ENCODE measurements at places on chromosomes 4 and X.

GRCh38 chr4:26062215-26062614, 148.2 kb downstream of the SMIM20 start:
- DNase-seq: no peak

DNA sequence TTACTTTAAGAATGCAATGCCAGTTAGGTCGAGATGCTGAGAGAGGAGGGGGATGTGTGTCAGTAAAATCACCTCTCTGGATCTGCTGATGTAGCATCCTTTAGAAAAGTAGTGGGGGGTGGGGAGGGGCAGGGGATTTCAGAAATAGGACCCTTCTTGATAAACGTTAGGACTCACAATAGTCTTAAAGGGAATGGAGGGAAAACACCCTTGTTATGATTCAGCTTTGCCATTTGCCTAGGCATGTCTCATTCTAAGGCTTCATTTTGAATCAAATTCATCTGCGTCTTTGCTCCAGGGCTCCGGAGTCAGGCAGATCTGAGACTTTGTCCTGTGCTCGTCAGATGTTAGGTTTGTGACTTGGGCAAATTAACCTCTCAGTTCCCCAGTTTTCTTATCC, 879 bp downstream of the SH2D1A start:
- peak; percentile 28 for DNase-seq

DNA sequence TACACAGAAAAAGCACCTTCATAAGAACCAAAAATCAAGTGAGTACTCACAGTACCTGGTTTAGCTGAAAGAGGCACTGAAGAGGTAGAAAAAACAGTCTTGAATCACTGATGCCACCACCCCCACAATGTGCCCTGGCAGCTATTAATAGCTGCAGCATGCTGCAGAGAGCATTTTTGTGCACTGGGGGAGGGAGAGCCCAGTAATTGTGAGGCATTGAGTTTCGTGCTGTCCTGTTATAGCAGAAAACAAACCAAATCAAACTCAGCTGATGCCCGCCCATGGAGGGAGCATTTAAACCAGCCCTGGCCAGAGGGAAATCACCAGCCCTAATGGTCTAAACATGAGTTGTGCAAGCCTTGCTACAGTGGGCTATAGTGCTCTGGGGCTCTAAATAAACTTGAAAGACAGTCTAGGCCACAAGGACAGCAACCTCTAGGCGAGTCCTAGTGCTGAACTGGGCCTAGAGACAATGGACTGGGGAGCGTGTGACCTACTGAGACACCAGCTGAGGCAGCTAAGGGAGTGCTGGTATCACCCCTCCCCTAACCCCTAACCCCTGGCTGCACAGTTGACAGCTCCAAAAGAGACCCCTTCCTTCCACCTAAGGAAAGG, 106.3 kb upstream of the TMLHE start:
- no peak for DNase-seq

- no peak for DNase-seq
Measured at GRCh38 chr4:88411491-88412096, 32.9 kb downstream of the HERC6 start.

GRCh38 chr4:185534866-185535611, at the start of gene PDLIM3:
Gene PDLIM3 (minus strand): TSS chr4:185535507. CDS start chr4:185535434, 73 bp downstream.
- no peak for DNase-seq

GRCh38 chrX:153474718-153475117, 4.3 kb upstream of the HAUS7 start:
- peak; percentile 37 for DNase-seq

DNA sequence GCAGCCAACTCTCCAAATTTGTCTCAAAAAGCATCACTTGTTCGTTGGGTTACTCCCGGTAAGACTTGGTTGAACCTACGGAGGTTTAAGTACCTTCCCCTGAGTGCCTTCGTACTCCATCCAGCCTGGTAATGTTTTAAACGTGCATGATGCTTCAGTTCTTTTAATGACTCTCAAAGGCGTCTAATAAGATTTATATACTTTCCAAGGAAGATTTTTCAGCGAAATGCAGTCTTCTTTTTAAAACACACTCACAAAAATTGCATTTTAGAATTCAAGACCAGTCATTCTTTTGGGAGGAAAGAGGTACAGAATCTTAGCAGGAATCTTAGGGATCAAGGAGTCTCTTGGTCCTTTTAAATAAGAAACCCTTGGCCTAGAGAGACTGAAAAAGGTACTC, 430 bp upstream of the TRPC3 start:
- no peak for DNase-seq
